ENCODE measurements at places on chromosomes 7 and 10. TPM values are rescaled to one million over a fixed set of nuclear protein-coding genes. Genes with fewer than 3 reads are reported as not detected.

The ZP3 gene
- 105 TPM for total RNA-seq

The CPA2 gene
- total RNA-seq, result not detected

The PLXDC2 gene
- 73.1 TPM for total RNA-seq

The TBXAS1 gene
- total RNA-seq, result 1.3 TPM

The MACC1 gene
- total RNA-seq, result 0.69 TPM

The NPY4R2 gene
- not detected for total RNA-seq

The MPP7 gene
- total RNA-seq, result 1.4 TPM

The EXOC4 gene
- total RNA-seq, result 94.0 TPM

The IL6 gene
- total RNA-seq, result not detected

DNA sequence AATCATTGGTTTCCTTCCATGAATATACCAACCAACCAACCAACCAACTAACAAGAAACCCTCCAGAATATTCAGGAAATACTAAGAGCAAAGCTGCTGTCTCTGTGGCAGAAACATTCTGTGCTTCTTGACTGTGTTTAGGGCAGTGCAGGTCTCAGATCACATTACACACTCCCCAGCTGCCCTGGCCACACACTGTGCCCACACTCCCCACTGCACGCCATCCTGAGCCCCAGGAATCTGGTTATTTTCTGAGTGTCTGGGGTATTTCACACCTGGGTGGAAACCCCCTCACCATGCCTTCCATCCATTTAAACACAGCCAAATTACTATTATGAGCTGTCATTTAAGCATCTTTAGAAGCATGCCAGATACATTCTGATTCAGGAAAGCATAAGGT is 183.7 kb upstream of the ANK3 start:
- H3K27me3 ChIP-seq, result peaks cover 3% of the 10 kb centered on the region
- DNase-seq, result no peak
- no peak overlapping the region for H3K4me3 ChIP-seq
- no peaks in the 10 kb centered on the region for H3K36me3 ChIP-seq
- H3K27ac ChIP-seq, result no peak overlapping the region
- peaks cover 11% of the 10 kb centered on the region for H3K4me1 ChIP-seq

DNA sequence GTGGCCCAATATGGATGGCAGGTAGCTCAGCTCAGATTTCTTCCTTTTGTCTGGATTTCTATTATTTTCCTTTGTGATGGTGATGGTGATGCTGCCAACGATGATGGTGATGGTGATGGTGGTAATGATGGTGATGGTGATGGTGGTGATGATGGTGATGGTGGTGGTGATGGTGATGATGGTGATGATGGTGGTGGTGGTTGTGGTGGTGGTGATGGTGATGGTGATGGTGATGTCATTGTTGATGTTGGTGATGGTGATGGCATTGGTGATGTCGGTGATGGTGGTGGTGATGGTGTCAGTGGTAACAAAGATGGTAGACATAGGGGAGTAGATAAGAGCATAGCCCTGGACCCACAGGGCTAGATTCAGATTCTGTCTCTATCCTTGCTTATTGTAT is 25.4 kb downstream of the TTYH3 start:
- H3K4me3 ChIP-seq, result peak overlapping the region; percentile 76
- H3K4me1 ChIP-seq, result peaks cover 4% of the 10 kb centered on the region
- H3K36me3 ChIP-seq, result peaks cover 8% of the 10 kb centered on the region
- peak overlapping the region; percentile 6 for H3K27ac ChIP-seq
- H3K27me3 ChIP-seq, result peaks cover 7% of the 10 kb centered on the region

DNA sequence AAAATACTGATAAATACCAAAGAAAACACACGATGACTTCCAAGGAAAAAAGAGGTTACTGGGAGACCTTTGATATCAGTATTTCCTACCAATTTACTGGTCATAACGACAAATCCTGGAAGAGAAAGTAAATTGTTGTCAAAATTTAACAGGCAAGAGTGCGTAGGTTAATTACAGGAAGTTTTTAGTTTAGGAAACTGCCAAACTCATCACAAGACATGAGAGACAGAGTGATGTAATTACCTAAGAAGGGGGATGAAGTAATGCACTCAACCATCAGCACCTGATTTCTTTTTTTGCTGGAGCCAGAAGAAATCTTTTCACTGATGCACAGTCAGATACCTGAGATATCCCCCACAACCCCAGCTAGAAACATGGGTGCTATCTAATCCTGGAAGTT is 16.8 kb downstream of the MACC1 start:
- no peaks in the 10 kb centered on the region for H3K27me3 ChIP-seq
- DNase-seq, result no peak
- peaks cover 11% of the 10 kb centered on the region for H3K4me1 ChIP-seq
- H3K4me3 ChIP-seq, result no peak overlapping the region

GRCh38 chr10:71581376-71581775 is 138.2 kb downstream of the C10orf105 start:
- H3K36me3 ChIP-seq, result no peaks in the 10 kb centered on the region
- H3K27me3 ChIP-seq, result peaks cover 7% of the 10 kb centered on the region
- no peak overlapping the region for H3K4me3 ChIP-seq
- no peak for DNase-seq

DNA sequence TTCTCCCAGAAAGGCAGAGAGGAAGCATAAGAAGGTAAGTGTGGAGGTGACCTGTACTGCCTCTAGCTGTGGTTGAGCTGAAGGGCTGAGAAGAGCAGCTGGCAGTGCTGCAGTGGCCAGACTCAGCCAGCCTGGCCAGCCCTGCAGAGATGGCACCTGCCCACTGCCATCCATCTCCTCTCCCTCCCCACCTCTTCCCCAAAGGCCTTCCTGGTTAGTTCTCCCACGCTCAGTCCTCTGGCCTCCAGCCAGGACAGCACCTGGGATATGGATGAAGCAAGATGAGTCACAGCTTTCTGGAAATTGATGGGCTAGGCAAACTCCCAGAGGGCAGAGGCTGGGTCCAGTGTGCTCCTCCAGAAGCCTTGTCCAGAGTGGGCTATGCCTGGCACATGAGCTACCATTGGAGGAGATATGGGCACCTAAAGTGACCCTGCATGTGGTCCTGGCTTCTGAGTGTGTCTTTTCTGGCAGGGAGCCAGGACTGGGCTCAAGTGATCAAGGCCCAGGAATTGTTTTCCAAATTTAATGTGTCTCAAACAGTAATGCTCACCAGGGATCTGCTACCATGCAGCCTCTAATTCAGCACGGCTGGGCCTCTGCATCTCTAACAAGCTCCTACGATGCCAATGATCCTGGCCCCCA is 81.0 kb upstream of the CACUL1 start:
- H3K4me3 ChIP-seq, result no peak overlapping the region
- no peak for DNase-seq
- no peak overlapping the region for H3K27ac ChIP-seq
- H3K4me1 ChIP-seq, result no peaks in the 10 kb centered on the region

GRCh38 chr10:112819231-112819630 is 130.8 kb upstream of the TCF7L2 start:
- H3K4me3 ChIP-seq, result no peak overlapping the region
- H3K36me3 ChIP-seq, result peaks cover 8% of the 10 kb centered on the region
- DNase-seq, result no peak
- no peak overlapping the region for H3K27ac ChIP-seq

- no peak overlapping the region for H3K4me3 ChIP-seq
- DNase-seq, result peak; percentile 7
- H3K36me3 ChIP-seq, result no peaks in the 10 kb centered on the region
These were observed 18.8 kb downstream of the TMEM196 start for GRCh38 chr7:19754521-19755116.

- DNase-seq, result no peak
- no peak overlapping the region for H3K27ac ChIP-seq
- H3K4me1 ChIP-seq, result peaks cover 9% of the 10 kb centered on the region
- H3K27me3 ChIP-seq, result peaks cover 2% of the 10 kb centered on the region
These were observed 47.8 kb downstream of the NRCAM start for GRCh38 chr7:108408296-108408991.

DNA sequence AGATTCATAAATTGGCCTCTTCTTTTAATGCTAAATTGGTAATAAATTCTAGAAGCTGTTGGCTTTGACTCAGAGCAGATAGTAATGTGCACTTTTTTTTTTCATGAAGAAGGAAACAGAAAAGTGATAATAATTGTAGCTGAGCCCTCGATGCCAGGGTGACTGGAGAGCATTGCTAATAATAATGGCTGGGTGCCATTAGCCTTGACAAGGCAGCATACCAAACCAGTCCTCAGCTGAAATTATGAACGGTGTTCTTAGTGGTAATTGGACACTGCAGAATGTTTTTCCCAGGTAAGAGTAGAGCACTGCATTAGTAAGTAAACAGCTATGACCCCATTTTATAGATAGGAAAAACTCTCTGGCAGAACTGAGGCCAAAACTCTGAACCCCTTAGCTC is 18.9 kb downstream of the PLEKHA8 start:
- H3K27me3 ChIP-seq, result no peaks in the 10 kb centered on the region
- no peak overlapping the region for H3K27ac ChIP-seq
- H3K4me3 ChIP-seq, result no peak overlapping the region
- DNase-seq, result no peak

DNA sequence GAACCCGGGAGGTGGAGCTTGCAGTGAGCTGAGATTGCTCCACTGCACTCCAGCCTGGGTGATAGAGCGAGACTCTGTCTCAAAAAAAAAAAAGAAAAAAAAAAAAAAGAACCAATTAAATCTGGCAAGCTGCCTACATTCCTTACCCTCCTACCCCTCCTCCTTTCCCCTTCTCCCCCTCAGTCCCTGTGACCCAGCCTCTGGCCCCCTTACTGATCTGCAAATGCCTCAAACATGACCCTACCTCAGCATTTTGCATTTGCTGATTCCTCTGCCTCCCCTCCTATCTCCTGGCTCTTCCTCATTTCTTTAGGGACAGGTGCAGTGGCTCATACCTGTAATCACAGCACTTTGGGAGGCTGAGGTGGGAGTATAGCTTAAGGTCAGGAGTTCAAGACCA is 19.3 kb downstream of the CDHR3 start:
- H3K4me1 ChIP-seq, result peaks cover 5% of the 10 kb centered on the region
- H3K27me3 ChIP-seq, result no peaks in the 10 kb centered on the region
- DNase-seq, result no peak
- H3K4me3 ChIP-seq, result no peak overlapping the region
- H3K27ac ChIP-seq, result no peak overlapping the region

GRCh38 chr10:128143531-128143930 is 17.3 kb upstream of the MKI67 start:
- H3K4me1 ChIP-seq, result no peaks in the 10 kb centered on the region
- peaks cover 4% of the 10 kb centered on the region for H3K27me3 ChIP-seq
- no peaks in the 10 kb centered on the region for H3K36me3 ChIP-seq

- H3K36me3 ChIP-seq, result peaks cover 13% of the 10 kb centered on the region
- H3K4me3 ChIP-seq, result peak overlapping the region; percentile 25
- peaks cover 70% of the 10 kb centered on the region for H3K4me1 ChIP-seq
These were observed 7.7 kb downstream of the UNC5B start for GRCh38 chr10:71219918-71220688.

- no peaks in the 10 kb centered on the region for H3K27me3 ChIP-seq
- no peaks in the 10 kb centered on the region for H3K4me1 ChIP-seq
- no peak overlapping the region for H3K4me3 ChIP-seq
- no peak for DNase-seq
- H3K27ac ChIP-seq, result no peak overlapping the region
These were observed 234.5 kb upstream of the FZD1 start for GRCh38 chr7:91029688-91030087.

DNA sequence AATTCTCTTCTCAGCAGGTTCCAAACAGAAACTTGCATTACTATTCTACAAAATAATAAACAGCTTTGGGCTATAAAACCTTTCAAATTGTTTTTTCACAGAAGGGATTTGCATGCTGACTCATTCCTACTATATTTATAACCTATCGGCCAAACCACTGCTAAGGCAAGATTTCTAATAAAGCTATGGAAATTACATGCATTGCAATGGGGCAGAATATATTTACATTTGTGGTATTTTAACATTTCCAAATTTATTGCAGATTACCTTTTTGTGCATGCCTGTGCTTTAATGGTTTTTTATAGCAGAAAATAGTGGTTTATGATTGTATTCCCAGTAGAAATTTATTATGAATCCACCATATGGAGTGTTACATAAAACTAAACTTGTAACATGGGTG is 69.0 kb upstream of the NPVF start:
- no peak for DNase-seq
- H3K4me3 ChIP-seq, result no peak overlapping the region
- H3K27ac ChIP-seq, result no peak overlapping the region
- H3K4me1 ChIP-seq, result no peaks in the 10 kb centered on the region
- H3K36me3 ChIP-seq, result no peaks in the 10 kb centered on the region

- no peaks in the 10 kb centered on the region for H3K27me3 ChIP-seq
- peaks cover 8% of the 10 kb centered on the region for H3K4me1 ChIP-seq
- no peak overlapping the region for H3K4me3 ChIP-seq
- no peaks in the 10 kb centered on the region for H3K36me3 ChIP-seq
- no peak for DNase-seq
These were observed 120.1 kb downstream of the ARHGAP12 start for GRCh38 chr10:31808258-31809218.

GRCh38 chr10:8908013-8908412 is 853.5 kb downstream of the GATA3 start:
- no peaks in the 10 kb centered on the region for H3K27me3 ChIP-seq
- H3K4me3 ChIP-seq, result no peak overlapping the region
- H3K27ac ChIP-seq, result no peak overlapping the region

DNA sequence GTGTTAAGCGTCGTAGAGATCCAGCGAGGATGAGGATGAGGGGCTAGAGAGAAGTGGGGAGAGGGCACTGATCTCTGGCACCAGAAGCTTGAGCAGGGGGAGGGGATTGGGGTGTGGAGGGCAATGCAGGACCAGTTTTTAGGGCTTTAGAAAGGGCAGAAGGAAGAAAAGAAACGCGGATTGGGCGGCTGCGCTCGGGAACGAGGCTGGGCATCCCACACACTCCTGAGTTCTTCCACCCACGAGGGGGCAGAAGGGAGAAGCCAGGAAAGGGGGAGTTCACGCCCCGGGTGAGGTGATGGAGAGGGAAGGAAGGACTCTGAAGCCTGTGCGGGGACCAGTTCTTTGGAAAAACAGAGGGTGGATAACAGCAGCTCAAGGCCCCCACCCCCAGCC is 6.1 kb upstream of the VGF start:
- peak overlapping the region; percentile 53 for H3K27ac ChIP-seq
- H3K4me3 ChIP-seq, result peak overlapping the region; percentile 39
- H3K27me3 ChIP-seq, result peaks cover 59% of the 10 kb centered on the region
- DNase-seq, result no peak
- H3K4me1 ChIP-seq, result peaks cover 20% of the 10 kb centered on the region

- H3K4me1 ChIP-seq, result peaks cover 10% of the 10 kb centered on the region
- peaks cover 5% of the 10 kb centered on the region for H3K27me3 ChIP-seq
- no peak for DNase-seq
- H3K4me3 ChIP-seq, result peak overlapping the region; percentile 98
These were observed 707 bp upstream of the GHITM start for GRCh38 chr10:84138478-84139125.

GRCh38 chr7:41568135-41568534 is 134.8 kb downstream of the INHBA start:
- H3K4me1 ChIP-seq, result no peaks in the 10 kb centered on the region
- no peaks in the 10 kb centered on the region for H3K27me3 ChIP-seq
- H3K27ac ChIP-seq, result no peak overlapping the region
- H3K36me3 ChIP-seq, result no peaks in the 10 kb centered on the region
- no peak for DNase-seq
- H3K4me3 ChIP-seq, result no peak overlapping the region

GRCh38 chr10:62199584-62199983 is 69.1 kb downstream of the RTKN2 start:
- no peak overlapping the region for H3K27ac ChIP-seq
- no peak overlapping the region for H3K4me3 ChIP-seq
- DNase-seq, result no peak
- peaks cover 8% of the 10 kb centered on the region for H3K4me1 ChIP-seq
- no peaks in the 10 kb centered on the region for H3K27me3 ChIP-seq

All from endothelial cell (in vitro differentiated cells).